B cell (primary cell): ENCODE measurements at places on chromosomes 11 and 22.

GRCh38 chr11:17014321-17014832, at the start of gene PLEKHA7:
TSS of gene PLEKHA7 (minus strand) at chr11:17014414. CDS start at chr11:17014401, 13 bp downstream.
- DNase-seq, result no peak

- no peak for DNase-seq
These were observed 10.0 kb upstream of the SCGB1D1 start for GRCh38 chr11:62179995-62180394.

- DNase-seq, result no peak
These were observed 56.0 kb downstream of the ADM start for GRCh38 chr11:10360835-10361234.

DNA sequence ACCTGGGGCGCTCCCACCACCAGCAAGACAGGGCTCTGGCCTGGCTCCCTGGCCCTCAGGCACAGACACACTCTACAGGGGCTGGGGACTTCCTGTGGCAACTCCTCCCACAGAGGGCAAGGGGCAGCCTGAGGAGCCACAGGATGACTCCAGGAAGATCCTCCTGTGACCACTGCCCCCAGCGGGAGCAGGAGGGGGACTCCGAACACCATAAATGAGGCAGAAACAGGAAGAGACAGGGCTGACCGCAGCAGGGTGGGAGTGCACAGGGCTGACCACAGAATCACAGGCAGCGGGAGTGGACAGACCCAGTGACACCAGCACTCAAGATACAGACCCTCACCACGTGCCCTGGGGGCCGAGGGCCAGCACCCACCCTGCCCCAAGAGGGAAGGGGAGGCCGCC, 10.8 kb downstream of the ARAP1 start:
- peak; percentile 56 for DNase-seq

DNA sequence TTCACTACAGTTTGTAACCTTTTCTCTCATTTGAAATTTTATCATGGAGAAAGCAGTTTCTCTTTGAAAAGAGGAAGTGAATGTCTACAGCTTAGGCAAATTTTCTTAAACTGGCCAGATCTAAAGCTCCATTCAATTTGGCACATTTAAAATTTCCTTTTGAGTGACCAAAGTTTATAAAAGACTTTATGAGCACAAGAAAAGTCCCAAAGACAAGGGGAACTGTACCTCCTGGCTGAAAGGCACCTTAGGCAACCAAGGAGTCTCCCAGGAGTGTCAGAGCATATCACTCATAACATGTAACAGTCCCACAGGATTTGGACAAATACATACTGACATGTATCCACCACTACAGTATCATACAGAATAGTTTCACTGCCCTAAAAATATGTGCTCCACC, 41.3 kb downstream of the NARS2 start:
- DNase-seq, result peak; percentile 68
